ENCODE measurements at places on chromosomes 6 and 20. TPM values are rescaled to one million over a fixed set of nuclear protein-coding genes. Genes with fewer than 3 reads are reported as not detected.

GRCh38 chr20:11807054-11808048 lies 110.3 kb upstream of the BTBD3 start:
- DNase-seq: no peak

KIAA1755 gene
- polyA plus RNA-seq: 3.9 TPM

GJA10 gene
- not detected for polyA plus RNA-seq

GRCh38 chr6:104462811-104463599 lies 396.7 kb downstream of the HACE1 start:
- no peak for DNase-seq

DNA sequence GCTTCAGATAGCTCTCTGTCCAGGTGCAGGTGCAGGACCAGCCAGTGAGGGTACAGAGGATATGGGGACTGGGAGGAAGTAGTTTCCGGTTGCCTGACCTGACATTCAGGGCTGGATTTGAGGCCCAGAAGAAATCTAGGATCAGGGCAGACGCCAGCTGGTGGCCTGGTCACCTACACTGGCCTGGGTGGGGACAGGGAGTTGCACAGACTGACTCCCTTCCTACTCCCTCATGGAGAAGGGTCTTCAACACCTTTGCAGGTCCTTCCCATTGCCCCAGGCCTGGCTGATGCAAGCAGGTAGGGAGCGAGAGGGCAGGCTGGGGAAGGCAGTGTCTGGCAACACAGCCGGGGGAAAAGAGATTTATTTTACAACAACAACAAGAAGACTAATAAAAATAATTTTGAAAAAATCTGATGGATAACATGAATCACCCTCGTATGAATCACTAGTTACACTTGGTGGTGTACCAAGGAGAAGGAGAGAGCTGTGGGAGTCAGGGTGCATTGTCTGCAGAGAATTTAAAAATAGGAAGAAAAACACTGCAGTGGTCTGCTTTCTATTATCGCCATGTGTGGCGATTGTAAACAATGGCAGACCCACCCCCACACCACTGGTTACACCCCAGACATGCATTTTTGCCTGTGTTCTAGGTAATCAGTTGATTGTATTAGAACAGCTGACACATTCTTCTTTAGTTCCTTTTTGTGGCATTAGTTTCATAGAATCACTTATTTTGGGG lies 62.3 kb upstream of the SNX9 start:
- DNase-seq: no peak

RPN2 gene
- polyA plus RNA-seq: 272 TPM

- no peak for DNase-seq
These were observed 17.5 kb downstream of the PIM1 start for GRCh38 chr6:37187321-37188022.

- DNase-seq: no peak
These were observed 50.4 kb upstream of the NKX2-2 start for GRCh38 chr20:21564127-21564773.

DNA sequence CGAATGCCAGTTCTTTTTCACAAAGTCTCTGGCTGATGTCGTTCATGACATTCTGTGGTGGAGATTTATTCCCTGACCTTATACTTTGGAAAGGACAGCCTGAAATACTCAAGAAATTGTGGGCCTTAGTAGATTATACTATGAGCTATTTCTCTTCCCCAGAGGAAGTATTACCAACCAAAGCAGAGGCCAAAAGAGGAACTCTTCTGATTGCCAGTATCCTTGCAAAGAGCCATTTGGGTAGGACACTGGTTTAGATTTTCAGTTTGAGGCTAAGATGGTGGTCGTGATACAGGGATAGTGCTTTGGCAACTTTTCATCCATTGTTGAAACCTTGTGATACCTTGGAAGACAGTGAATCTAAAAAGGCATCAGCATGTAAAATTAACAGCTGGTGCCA lies 327.3 kb downstream of the HACE1 start:
- DNase-seq: no peak

DNA sequence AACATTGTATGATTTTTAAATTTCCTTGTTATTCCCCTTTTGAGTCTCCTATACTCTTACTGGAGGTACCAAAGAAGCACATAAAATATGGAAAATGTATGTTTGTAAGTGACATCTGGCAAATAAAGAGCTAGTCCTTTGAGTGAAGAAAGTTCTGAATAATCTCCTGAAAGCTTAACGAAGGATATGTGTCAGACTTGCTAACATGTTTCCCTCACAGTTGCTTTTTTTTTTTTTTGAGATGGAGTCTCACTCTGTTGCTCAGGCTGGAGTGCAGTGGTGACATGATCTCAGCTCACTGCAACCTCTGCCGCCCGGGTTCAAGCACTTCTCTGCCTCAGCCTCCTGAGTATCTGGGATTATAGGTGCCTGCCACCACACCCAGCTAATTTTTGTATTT lies 63.6 kb downstream of the STK4 start:
- DNase-seq: no peak

- no peak for DNase-seq
These were observed 657.6 kb downstream of the PRKN start for GRCh38 chr6:162069995-162070394.

GRCh38 chr20:19880256-19881079 lies 122.4 kb downstream of the RIN2 start:
- no peak for DNase-seq

ATP9A gene
- polyA plus RNA-seq: 53.9 TPM

GRCh38 chr6:113632220-113632864 lies 224.8 kb upstream of the MARCKS start:
- peak; percentile 25 for DNase-seq

DNA sequence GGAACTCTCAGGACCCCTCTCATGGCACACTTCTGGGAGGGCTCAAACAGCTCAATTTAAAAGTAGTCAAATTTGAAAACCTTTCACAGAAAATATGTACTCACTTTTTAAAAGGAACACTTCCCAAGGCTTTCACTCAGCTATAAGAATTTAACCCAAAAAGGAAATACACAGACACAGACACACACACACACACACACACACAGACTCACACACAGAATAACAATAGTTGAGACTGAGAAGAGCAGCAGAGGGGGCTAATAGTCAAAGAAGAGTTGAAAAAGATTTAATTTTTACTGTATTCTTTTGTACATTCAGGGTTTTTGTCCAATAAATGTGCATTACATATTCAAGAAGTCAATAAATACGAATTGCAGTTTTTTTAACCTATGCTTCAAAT lies 211.4 kb downstream of the HACE1 start:
- DNase-seq: no peak

GRCh38 chr20:60053125-60053817 lies 95.0 kb downstream of the CDH26 start:
- DNase-seq: no peak

DNA sequence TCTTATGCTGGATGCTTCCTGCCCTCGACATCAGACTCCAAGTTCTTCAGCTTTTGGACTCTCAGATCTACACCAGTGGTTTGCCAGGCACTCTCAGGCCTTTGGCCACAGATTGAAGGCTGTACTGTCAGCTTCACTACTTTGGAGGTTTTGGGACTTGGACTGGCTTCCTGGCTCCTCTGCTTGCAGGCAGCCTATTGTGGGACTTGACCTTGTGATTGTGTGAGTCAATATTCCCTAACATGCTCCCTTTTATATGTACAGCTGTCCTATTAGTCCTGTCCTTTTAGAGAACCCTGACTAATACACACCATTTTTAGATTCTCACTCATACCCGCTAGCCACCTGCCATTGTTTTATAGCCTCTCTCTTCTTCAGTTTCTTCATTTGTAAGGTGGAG lies 382.1 kb upstream of the TSHZ2 start:
- no peak for DNase-seq

TBX18 gene
- polyA plus RNA-seq: 10.7 TPM

DNA sequence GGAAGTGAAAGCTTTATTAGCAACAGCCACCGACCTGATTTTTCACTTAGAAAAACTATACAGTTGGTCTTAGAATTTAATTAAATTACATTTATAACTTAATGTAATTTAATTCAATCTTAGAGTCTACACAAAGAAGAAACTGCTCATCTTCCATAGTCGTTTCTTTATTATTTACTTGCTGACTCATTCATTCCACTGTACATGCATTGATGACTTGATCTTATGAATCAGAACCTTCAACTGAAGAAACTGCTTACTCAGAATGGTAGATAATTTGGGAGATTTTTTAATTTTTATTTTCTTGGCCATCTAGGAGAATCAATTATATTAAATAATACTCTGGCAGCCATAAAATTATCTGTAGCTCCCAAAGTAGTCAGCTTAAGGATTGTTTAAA lies 1021.6 kb upstream of the FLRT3 start:
- no peak for DNase-seq

CARMIL1 gene
- polyA plus RNA-seq: 94.1 TPM

OPRM1 gene
- 0.09 TPM for polyA plus RNA-seq

CLPSL1 gene
- 0.60 TPM for polyA plus RNA-seq

GRCh38 chr20:38950254-38950653 lies 11.9 kb upstream of the DHX35 start:
- no peak for DNase-seq

GRCh38 chr20:57175397-57176010 lies 90.9 kb downstream of the BMP7 start:
- DNase-seq: no peak

LPA gene
- 0.28 TPM for polyA plus RNA-seq

GRCh38 chr6:135382182-135382628 lies 115.3 kb downstream of the AHI1 start:
- DNase-seq: no peak

DNA sequence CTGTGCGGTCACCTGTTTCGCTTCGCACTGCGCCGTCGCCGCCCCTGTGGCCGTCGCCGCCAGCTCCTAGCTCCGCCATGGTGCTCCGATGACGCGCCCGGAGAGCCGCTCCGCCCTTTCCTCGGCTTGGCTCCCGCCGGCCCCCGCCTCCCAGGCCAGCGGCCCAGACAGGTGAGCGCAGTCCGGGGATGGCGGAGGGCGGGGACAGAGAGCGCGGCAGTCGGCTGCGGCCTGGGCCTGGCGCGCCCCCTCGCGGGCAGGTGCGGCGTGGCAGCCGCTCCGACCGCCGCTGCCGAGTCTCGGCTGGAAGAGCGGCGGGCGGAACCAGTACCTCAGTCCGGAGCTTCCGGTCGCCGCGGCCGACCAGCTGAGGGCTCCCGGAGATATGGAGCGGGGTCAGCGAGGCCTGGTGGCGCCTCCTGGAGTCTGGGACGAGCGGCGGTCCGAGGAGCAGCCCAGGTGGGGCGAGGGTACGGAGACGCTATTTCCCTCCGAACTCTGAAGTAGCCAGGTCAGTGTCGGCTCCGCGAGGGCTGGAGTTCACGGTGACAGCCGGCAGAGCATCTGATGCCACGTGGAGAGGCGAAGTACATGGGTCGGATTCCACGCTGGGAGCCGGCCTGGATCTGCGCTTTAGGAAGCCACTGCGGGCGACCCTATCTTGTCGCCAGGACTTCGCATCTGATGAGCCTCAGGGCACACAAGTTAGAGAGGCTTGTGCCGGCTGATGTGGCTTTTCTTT lies at the start of gene MAP7:
Gene MAP7 (minus strand): TSS at position 93 of the 742 bp plus-strand sequence. CDS start 14 bp downstream, at position 79.
- peak; percentile 56 for DNase-seq
